Thyroid gland (tissue), 4 donors: ENCODE measurements at places on chromosomes 16 and 17.
A peak's percentile ranks its signal among the peaks of the same experiment; 100 is the strongest.

- DNase-seq = no peak
Observed at GRCh38 chr17:69722518-69722917, 308.0 kb downstream of the MAP2K6 start.

DNA sequence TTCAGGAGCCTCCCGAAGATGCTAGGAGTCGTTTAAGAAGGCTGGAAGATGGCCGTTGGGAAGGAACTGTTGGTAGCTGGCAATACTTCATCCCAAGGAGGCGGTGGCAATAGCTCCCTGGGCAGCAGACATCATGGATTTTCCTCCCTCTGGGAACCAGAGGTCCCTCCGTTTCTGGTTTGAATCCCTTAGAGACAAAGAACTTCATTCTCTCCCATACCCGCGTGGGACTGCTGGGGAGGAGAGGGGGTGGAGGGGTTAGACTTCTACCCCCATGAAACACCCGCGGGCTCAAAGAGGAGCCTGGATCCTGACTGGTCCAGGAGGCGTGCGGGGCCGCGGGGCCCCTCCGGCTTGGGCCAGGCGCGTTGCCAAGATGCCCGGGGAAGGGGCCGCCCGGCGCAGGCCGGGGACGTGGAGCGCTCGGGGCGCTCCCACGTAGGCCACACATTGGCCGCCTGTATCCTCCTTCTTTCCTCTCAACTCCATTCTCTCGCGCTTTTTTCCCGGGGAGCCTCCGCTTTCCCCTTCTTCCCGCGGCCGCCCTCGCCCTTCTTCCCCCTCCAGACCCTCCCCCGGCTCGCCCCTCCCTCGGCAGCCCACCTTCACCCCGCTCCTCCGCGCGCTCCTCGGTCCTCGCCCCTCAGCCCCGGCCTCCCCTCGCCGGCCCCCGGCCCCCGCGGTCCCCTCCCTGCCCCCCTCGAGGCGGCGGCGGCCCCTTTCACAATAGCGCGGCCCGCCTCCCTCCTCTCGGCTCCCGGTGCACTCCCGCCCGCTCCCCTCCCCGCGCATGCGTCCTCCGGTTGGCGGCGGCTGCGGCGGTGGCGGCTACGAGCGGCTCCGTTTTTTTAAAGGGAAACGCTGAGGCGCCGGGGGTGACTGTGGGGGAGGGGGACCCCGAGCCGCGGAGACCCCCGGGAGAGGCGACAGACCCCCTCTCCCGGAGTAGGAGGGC, at the start of gene MSL1:
TSS of gene MSL1 (plus strand) at position 791 of the 955 bp plus-strand sequence. CDS start 642 bp downstream, outside the sequence.
- peak; percentile 88 for DNase-seq

DNA sequence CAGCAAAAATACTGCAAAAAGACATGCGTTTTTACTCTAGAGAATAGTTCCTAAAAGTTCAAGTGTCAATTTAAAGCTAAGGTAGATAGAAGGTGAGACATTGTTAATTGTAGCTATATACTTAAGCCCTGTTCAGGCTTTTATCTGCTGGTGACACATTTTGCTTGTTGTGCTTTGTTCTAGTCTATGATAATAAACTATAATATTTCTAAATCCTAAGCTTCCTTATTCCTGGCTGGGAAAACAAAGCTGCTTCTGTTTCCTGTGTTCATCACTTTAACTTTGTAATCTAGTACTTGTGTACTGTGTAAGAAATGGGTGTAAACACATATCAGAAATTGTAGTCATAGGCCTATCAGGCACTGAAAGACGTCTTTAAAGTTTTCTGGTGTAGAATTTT, 77.3 kb downstream of the EFCAB13 start:
- DNase-seq = no peak

DNA sequence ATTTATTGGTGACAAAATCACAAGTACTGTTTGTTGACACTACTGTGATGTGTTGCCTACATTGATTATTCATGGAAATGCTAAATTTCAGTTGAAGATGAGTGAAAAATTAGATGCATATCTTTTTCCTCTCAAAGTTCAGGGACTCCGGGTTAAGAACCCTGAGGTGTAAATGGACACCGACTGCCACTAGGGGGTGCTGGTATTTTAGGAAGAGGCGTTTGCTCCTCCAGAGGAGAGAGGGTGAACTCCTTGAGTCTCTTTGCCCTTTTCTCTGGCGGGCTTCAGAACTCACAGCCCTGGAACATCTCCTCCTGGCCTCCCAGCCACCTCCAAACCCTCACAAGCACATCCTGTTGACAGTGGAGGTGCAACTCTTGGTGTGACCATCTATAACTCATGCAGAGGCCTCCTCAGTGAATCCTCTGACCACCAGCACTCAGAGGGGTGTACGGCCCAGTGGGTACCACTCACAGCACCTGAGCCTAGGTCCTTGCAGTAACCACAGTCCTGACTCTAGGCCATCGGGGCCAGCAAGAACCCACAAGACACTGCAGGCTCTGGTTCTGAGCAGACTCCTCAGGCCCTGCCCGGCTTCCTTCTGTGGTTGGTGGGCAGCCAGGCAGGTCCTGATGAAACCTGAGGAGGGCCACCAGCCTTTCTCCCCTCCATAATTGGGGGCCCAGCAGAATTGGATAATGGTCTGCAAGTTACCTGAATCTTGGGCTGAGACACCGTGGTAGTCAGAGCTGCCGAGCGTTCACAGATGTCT, 26.2 kb upstream of the PIK3R5 start:
- DNase-seq = peak; percentile 59

GRCh38 chr16:349211-349610, 3.3 kb downstream of the AXIN1 start:
- peak; percentile 79 for DNase-seq

- no peak for DNase-seq
Observed at GRCh38 chr16:85832570-85833218, 33.2 kb downstream of the COX4I1 start.

DNA sequence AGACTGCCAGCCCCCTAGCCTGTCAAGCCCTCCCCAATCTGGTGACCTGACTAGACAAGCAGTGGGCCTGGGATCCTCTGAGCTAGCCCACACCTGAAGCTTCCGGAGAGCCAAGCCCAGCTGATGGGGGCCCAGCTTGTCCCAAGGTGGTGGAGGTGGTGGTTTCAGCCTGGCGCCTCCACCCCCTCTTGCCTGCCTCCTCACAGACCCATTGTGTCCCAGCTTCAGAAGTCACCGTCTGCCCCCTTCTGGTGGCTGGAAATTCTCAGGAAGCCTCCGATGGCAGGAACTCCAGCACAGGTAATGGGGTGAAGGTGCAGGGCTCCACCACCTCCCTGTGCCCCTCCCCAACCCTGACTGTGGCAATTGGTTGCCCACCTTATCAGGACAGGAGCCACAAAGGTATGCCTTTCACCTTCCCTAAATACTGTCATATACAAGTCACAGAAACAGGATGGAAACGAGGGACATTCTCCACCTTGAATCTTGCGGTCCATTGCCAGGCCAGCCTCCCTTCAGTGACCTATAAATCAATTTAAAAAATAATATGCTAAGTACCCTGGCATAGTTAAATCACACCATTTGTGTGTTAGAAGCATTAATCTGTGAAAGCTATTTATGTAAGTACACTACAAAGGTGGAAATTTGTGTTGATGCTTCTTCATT, 66.0 kb upstream of the ZNF423 start:
- peak; percentile 64 for DNase-seq

DNA sequence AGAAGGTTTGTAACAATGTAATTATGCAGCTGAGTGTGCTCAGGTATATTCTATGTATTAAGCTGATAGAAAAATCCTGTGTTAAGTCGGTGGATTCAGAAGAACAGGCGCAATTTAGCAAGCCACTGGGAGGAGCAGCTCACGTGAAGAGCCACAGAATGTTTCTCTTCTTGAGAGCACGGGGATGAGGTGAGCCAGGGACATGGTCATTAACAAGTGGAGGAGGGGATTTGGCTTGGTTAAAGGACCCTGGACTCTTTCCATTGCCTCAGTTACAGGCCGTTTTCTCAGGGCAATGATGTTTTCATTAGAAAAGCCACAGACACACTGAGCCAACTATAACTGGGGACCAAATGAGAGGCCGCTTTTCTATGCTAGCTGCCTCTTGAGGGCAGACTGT, 178.7 kb downstream of the SNX29 start:
- DNase-seq = peak; percentile 26

- DNase-seq = no peak
Observed at GRCh38 chr17:40058186-40058784, 4.1 kb upstream of the MED24 start.
